ENCODE measurements at places on chromosomes 6 and 20. TPM values are rescaled to one million over a fixed set of nuclear protein-coding genes. Genes with fewer than 3 reads are reported as not detected.

DNA sequence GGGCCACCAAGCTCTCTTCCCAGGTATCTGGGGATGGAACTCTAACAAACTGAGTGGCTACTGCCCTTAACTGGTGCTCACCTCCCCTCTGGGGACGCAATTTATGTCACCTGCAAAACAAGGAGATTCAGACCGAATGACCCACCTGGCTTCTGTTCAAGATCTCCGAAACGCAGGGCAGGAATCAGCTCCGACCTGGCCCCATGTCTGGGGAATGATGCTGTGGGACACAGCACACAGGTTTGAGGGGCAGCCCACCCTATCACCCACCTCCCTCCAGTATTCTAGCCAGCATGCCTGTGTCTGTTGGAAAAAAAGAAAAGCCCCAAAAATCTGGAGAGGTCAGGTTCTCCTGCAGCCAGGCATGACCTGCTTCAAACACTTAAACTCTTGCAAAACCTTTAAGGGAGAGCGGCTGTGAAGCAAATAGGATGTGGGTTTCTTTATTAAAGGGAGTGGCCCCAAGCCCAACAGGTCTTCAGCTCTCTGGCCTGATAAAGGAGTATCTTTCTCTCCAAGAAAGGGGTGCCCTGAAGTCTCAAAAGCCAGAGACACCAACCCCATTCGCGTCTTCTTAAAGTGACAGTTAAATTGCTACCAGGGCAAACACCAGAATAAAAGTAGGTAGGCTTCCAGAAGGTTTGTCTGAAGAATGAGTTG, 6.4 kb downstream of the PREX1 start:
- peaks cover 65% of the 10 kb centered on the region for H3K4me1 ChIP-seq
- peak overlapping the region; percentile 26 for H3K27ac ChIP-seq
- peaks cover 79% of the 10 kb centered on the region for H3K36me3 ChIP-seq
- no peak overlapping the region for H3K4me3 ChIP-seq
- DNase-seq: no peak

RBM24 gene
- 0.55 TPM for total RNA-seq

GRCh38 chr6:75143191-75143590, 62.7 kb downstream of the COL12A1 start:
- H3K27me3 ChIP-seq: no peaks in the 10 kb centered on the region
- H3K27ac ChIP-seq: no peak overlapping the region
- H3K4me1 ChIP-seq: no peaks in the 10 kb centered on the region
- H3K36me3 ChIP-seq: no peaks in the 10 kb centered on the region
- DNase-seq: no peak
- H3K4me3 ChIP-seq: no peak overlapping the region

DNA sequence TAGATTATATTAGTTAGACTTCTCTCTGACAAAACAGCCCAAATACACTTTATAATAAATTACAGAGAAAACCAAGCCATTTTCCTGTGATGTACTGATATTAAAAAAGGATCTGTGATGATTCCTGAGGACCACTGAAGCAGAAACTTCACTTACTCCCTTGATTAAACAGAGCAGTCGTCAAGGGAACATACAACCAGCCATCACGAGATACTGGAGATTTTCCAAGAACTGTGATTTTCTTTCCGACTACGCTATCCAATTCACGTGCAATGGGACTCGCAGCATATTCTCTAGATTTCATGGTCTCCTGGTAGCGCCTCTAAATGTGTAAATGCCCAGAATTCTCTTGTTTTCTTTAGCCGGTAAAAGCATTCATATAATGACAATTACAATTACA, 377.4 kb downstream of the PHF3 start:
- H3K4me1 ChIP-seq: no peaks in the 10 kb centered on the region
- H3K27ac ChIP-seq: no peak overlapping the region

DNA sequence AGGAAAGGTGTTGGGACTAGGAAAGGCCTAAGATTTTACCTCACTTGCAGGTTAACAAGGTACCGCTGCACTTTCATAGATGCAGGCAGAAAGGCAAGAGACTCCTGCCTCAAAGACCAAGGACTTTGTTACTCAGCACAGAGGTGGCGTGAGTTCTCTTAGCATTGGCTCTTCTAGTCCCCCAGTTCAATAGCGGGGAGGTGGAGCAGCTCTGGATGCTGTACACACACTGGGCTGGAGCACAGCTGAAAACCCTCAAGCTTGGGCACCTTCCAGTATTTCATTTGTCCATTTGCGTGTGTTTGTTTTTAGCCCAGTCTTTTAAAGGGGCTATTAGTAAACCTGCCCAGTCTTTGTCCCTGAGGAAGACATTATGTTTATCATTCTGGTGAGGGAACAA, 345.2 kb downstream of the FARS2 start:
- H3K4me1 ChIP-seq: peaks cover 1% of the 10 kb centered on the region
- no peaks in the 10 kb centered on the region for H3K36me3 ChIP-seq
- no peak for DNase-seq
- no peaks in the 10 kb centered on the region for H3K27me3 ChIP-seq
- H3K27ac ChIP-seq: no peak overlapping the region
- no peak overlapping the region for H3K4me3 ChIP-seq

C20orf202 gene
- total RNA-seq: not detected

CRISP3 gene
- total RNA-seq: not detected

RAET1L gene
- not detected for total RNA-seq

ZBTB9 gene
- 16.9 TPM for total RNA-seq

DNA sequence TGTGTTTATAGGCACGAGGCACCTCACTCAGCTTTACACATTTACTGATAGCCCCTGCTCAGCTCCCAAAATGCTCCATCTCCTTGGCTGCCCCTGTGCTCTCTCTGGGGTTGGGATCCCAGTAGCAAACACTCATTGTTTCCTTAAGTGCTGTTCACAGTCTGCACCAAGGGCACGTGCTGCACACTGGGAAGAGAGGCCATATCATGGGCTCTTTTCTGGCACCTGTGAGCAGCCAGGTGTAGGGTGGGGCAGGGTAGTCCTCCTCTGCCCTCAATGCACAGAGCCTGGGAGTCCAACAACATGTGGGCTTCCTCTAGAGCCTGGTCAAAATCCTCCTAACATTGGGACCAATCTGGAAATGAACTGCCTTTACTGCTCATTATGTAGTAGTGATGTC, 67.9 kb downstream of the BANF2 start:
- no peak overlapping the region for H3K4me3 ChIP-seq
- no peak for DNase-seq
- no peaks in the 10 kb centered on the region for H3K4me1 ChIP-seq
- H3K36me3 ChIP-seq: no peaks in the 10 kb centered on the region
- no peak overlapping the region for H3K27ac ChIP-seq

DNA sequence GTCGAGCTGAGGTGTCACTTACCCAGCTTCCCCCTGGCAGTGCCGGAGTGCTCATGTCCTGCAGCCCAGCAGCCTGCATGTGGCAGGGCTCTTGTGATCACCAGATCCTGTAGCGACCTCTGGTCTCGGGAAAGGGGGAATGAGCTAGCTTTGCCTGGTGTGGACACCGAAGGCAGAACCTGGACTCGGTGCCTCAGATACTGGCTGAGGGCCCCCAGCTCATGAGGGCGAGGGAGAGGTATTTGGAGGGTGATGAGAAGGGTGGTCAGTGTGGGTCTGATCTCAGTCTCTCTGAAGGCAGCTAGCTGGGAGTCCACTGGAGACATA, 26.3 kb downstream of the SUN5 start:
- H3K36me3 ChIP-seq: no peaks in the 10 kb centered on the region
- no peaks in the 10 kb centered on the region for H3K27me3 ChIP-seq
- H3K4me3 ChIP-seq: no peak overlapping the region
- no peak for DNase-seq
- H3K27ac ChIP-seq: no peak overlapping the region

- H3K27ac ChIP-seq: peak within 1 kb of the TSS; percentile 100
- H3K36me3 ChIP-seq: peaks cover 9% of the 10 kb centered on the region
- DNase-seq: peak; percentile 71
- H3K27me3 ChIP-seq: no peaks in the 10 kb centered on the region
- peaks cover 23% of the 10 kb centered on the region for H3K4me1 ChIP-seq
- H3K4me3 ChIP-seq: peak within 1 kb of the TSS; percentile 93
Measured at GRCh38 chr20:2101057-2101864, at the start of gene STK35. Gene STK35, plus strand, starts transcription at chr20:2101827. Its CDS starts 55 bp downstream, at chr20:2101882.

GRCh38 chr6:103538381-103538780, 1321.3 kb downstream of the HACE1 start:
- no peaks in the 10 kb centered on the region for H3K4me1 ChIP-seq
- no peak for DNase-seq
- H3K36me3 ChIP-seq: no peaks in the 10 kb centered on the region
- no peaks in the 10 kb centered on the region for H3K27me3 ChIP-seq

All from A673 (cell line).